ENCODE measurements at places on chromosomes 2 and 18. TPM values are rescaled to one million over a fixed set of nuclear protein-coding genes. Genes with fewer than 3 reads are reported as not detected.

DNA sequence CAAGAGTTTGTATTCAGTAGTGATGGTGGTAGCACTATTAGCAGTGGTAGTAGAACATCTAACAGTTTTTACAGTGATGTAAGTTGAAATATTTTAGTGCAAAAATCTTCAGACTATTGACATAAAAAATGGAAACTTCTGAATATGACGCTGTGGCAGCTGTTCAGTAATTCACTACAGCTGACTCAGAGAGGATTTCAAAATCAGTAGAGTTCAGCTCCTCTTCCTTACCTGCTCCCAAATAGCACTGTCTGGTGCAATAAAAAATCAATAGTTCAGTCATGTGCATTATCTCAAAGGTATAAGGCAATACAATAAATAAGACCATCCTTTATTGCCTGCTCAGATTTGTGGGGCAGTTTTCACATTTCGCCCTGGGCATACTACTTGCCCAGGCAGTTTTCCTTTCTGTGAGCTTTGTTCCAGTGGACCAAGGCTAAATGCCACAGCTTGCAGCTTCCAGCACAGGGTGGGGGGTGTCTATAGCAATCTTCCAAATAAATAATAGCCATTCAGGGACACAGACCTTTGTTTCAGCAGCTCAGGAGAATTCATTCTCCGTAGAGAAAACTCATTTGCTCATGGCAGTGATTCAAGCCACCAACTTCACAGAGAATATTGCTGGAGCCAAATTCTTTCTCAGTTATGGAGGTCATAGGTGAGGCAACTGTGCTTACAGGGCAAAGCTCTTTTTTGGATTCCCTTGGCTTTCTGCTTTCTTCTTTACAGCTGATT, 33.9 kb upstream of the GORASP2 start:
- DNase-seq, result no peak

DNA sequence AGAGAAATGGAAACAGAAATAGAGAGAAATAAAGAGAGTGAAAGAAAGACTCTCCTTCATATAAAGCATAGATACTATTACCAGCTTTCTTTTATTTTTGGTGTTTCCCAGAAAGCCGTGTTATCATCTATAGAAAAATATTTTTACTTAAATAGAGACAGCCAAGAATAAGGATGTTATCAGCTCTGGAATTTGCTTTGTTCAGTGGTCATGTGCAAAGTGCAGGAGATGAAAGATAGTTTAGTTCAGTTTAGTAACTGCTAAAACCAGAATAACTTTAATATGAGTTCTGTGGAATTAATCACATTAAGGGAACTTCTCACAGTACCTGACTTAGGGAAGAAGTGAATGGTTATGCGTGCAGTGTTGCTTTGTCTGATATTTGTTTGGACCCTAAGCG, 140.4 kb downstream of the CALCRL start:
- DNase-seq, result no peak

- no peak for DNase-seq
These were observed 10.2 kb downstream of the GPR55 start for GRCh38 chr2:230914886-230915285.

- no peak for DNase-seq
These were observed 36.8 kb downstream of the ADAM23 start for GRCh38 chr2:206480161-206480560.

DNA sequence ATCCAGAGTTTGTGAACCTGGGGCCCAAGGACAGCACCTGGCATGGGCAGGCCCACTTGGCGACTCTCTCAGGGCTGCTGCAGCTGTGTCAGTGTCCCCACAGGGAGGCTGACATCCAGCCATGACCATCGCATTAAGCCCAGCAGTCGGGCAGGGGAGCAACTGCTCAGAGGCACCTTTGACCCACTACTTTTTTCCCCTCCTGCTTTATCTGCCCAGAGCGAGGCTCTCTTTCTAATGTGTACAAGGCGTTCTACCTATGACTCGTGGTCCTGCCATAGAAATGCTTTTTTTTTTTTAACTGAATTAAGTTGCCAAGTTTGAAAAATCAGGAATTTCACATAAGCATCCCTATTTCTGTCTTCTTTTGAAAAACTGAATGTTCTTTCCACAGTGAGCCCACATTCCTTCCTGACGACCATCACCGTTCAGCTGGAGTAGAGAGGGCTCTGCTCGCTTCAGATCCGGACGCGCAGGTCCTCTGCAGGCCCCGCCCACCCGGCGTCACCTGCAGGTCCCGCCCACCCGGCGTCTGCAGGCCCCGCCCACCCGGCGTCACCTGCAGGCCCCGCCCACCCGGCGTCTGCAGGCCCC, 403 bp upstream of the CLUL1 start:
- no peak for DNase-seq

DNA sequence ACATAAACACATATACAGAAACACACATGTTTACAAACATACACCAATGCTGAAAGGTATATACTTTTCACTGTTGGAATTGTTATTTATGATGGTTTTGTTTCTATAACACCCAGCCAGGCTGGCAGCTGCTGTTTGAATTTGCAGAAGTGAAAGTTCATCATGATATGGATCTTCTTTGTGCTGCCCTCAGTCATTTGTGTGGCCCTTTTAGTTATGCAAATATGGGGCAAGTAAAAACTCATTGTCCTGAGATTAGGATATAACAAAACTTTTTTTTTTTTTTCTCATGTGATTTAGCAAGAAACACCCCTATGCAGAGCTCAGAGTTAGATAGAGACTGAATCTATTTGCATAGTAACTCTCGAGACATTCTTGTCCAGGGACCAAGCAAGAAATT, 714.1 kb downstream of the KCNJ3 start:
- DNase-seq, result no peak

DNA sequence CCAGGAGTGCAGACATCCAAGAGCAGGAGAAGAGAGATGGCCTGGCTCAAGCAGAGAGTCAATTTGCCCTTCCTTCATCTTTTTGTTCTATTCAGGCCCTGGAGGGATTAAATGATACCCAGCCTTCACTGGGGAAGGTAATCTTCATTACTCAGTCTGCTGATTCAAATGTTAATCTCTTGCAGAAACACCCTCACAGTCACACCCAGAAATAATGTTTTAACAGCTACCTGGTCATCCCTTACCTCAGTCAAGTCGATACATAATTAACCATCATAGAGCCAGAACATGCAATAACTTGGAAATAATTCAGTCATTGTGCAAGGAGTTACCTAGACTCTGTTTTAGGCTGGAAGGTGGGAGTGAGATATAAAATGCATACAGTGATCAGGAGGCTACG, 163.7 kb upstream of the TNP1 start:
- no peak for DNase-seq

GRCh38 chr2:183579686-183580085, 455.4 kb downstream of the NUP35 start:
- DNase-seq, result no peak

DNA sequence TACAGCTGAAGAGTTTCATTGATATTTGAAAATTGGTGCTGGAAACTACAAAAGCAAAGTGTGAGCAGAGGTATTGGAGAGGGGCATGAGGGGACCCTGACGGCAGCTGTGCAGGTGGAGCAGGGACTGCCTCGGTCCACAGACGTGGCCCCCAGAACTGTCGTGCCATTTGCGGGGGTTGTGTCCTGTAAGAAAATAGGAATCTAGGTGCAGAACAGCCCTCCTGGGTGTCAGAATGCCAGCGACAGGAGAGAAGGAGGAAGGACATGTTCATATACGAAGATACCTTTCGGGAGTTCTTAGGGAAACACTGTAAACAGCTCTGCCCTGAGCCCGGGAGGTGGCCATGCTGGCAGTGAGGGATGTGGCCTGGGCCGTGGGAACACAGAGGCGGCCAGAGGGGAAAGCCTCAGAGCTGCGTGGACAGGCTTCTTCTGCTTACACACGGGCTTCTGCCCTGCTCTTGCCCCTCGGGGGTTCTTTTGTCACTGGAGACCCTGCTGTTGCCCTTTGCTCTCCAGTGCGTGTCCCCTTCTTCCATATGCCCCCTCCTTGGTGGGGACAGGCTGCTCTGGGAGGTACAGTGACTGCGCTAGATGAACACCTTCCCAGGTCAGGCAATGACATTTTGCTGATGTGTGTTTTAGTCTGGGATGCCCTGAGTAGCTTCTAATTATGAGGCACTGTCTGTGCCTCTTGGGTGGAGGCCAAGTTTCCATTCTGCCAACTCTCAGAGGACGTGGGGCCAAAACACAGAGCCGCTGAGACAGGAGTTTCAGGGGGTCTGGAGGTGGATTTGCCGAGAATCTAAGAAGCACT, 81.9 kb upstream of the TXNDC2 start:
- peak; percentile 64 for DNase-seq

DNA sequence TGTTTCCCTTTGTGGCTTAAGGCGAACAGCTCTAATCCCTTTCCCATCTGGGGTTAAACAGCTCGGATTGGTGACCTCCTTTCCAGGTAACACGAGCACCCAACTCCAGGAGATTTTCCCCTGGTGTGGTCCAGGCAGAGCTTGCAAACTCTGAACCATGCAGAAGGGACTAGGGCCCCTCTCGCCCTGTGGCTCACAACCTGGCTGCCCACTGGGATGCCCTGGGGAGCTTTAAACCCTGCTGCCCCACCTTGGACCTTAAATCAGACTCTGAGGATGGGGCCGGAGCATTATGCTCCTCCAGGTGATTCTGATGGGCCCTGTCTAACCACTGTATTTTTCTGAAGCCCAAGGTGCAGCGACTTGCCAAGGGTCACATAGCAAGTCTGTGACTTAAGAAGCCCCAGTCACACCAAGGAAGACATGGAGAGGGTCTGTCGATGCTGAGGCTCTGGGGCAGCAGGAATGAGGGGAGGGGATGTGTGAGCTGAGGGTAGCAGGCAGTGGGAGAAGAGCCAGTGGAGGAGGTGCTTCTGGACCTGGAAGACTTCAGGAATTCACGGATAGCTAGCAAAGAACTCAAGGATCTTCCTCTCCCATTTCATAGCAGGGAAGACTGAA, 5.9 kb downstream of the ARID5A start:
- DNase-seq, result no peak

DNA sequence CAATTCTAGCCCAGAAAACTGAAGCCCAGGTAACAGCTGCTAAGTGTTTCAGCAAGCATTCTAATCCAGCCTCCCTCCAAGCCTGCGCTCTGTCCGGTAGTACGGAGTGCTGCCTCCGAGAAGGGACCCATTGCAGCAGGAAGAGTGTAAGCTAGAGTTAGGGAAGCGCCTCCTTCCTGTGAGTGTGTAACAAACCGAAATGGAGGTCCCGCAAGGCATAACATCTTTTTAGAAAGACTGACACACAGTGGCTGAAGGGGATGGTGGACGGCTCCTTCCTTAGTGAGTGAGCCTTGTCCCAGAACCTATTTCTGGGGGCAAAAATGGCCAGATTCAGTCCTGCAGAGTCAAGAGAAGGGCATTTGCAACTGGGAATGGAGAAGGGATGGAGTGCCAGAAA, 12.2 kb downstream of the PKDCC start:
- no peak for DNase-seq

MC5R gene
- polyA plus RNA-seq, result not detected

DSC3 gene
- 0.39 TPM for polyA plus RNA-seq

ELOA2 gene
- not detected for polyA plus RNA-seq

INPP5D gene
- 3.6 TPM for polyA plus RNA-seq

POTEF gene
- not detected for polyA plus RNA-seq

SERPINB4 gene
- 0.10 TPM for polyA plus RNA-seq

NEU2 gene
- polyA plus RNA-seq, result not detected

CNDP2 gene
- polyA plus RNA-seq, result 62.3 TPM
